NB4 (cell line): ENCODE measurements at places on chromosomes 6 and 20.

DNA sequence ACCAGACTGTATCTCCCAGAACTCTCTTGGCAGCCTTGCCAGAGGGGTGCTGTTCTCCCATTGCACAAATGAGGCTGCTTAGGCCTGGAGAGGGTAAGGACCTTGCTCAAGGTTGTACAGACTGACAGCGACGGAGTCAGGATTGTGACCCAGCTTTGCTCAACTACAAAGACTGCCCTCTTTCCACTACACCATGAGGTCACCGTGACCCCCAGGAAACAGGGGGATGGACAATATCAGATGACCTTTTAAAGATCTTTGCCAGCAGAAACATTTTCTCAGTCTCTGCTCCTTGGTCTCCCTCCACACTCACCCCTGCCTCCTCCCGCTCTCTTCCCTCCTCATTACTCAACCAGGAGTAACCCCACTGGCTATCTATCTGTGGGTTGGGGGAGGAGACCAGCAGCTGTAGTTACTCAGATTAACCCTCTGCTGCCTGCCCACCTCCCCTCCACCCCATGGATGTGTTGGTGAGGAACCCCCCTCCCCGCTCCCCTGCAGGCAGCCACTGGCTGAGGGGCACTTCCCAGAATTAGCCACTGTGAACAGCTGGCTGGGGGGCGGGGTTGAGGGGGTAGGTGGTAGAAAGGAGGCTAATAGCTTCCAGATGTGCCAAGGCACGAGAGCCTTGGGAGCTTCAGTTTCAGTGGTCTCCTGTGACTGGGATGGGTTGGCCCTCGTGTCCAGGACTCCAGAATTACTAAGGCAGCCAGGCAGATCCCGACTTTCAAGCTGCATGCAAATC lies 26.9 kb upstream of the MRPS18A start:
- peak; percentile 69 for DNase-seq

DNA sequence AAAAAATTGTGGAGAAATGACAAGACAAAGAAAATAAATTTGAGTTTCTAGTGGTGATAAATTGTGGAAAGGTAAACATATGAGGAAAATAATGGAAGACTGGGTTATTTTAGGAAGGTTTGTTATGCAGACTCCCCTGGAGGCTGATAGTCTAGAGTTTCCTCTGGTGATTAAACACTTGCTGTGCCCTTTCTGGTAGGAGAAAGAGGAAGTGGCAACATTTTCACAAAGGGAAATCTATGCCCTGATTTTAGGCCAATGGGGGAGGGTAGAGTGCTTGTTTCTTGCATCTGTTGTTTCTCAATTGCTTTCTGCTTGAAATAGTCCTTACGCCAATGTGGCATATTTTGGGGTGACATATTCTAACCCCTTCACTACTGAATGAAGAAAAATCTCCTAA lies 129.1 kb upstream of the DOK5 start:
- DNase-seq, result peak; percentile 40

GRCh38 chr20:16498526-16499253 lies 74.6 kb downstream of the KIF16B start:
- DNase-seq, result no peak

DNA sequence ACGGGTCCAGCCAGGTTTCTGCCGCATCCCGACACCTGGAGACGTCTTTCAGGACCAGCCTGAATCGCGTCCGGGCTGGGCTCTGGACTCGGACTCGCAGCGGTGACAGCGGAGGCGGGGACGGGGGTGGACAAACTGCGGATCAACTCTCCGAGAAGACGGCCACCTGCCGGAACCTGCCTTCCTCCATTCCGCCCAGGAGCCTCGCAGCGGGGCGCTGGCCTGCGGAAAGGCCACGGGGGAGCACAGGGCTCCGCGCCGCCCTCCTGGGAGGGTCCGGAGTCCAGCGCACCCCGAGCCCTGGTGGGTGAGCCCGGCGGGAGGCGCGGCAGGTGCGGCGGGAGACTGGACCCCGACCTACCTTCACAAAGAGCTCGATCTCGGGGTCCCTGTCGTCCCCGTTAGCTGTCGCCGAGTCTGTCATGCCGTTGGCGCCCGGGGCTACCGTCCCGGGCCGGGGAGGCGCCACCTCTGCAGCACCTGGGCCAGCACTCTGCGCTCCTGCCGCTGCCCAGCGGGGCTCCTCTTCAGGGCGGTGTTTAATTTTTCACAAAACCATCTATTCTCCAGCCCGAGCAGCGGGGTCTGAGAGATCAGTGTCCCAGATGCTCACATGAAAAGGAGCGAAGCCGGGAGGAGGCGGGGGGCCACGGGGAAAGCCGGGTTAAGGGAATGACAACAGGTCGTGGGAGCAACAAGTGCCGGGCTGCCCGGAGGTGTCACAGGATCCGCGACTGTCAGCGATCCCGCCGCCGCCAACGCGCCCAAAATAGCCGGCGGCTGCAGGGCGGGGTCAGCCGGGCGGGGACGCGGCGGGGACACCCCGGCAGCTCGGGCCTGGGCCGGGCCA lies at the start of gene CLIC5:
TSS of gene CLIC5 (minus strand) at position 742 of the 850 bp plus-strand sequence. CDS start at position 424, 318 bp downstream.
- no peak for DNase-seq

DNA sequence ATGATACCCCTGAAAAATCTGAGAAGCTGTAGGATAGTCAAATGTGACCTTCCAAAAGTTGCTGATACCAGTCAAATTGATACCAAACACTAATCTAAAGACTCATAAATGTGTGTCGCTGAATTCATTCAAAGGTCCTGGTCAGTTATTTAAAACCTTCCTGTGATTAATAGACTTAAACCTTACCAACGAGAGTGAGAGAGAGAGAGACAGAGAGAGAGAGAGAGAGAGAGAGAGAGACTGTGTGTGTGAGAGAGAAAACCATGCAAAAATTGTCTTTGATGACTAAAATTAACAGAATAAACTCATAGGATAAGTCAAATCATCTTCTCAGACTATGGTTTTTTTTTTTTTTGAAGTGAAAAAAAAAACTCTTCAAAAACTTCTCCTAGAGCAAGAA lies 370.9 kb upstream of the HS3ST5 start:
- no peak for DNase-seq

DNA sequence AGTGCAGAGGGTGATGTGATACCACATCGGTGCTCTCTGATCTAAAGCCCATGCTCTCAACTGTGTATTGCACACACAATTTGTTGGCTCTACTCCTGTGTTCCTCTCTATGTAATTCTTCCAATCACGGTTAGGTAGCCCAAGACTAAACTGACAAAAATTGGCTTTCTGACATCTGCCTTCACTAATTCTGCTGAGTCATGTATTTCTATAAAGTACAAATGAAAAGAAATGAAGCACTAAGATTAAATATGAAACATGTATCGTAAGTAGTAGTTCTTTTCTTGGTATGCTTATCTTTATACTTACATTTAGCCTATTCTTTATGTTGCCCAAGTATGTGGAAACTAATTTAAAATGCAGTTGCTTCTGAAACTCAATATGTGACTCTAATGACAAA lies 7.7 kb upstream of the MLIP start:
- no peak for DNase-seq

- DNase-seq, result no peak
Observed at GRCh38 chr6:159249752-159250151, 80.6 kb downstream of the FNDC1 start.

DNA sequence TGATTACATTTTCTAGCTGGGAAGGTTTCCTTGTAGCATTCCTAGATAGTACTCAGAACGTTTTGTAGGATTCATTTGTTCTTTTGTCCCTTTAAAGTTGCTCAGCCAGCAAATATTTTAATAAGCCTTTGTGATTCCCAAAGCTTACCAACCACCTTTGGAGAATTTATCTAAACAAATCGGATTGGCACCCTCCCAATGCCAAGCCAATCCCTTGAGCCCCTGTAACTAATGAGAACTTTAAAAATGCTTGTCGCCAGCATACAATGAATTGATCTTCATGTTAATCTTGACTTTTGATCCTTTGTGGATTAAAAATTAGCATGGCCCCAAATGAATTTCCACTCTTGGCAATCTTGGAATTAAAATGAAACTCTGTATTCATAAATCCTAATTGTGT lies 559.5 kb downstream of the UTRN start:
- no peak for DNase-seq

GRCh38 chr6:126781582-126781981 lies 336.9 kb upstream of the RSPO3 start:
- DNase-seq, result peak; percentile 4

GRCh38 chr20:57808264-57809070 lies 98.7 kb upstream of the PMEPA1 start:
- no peak for DNase-seq

- DNase-seq, result no peak
Observed at GRCh38 chr20:45552456-45552855, 5.3 kb upstream of the EPPIN start.

- DNase-seq, result peak; percentile 38
Observed at GRCh38 chr6:168221000-168221399, 98.6 kb downstream of the DACT2 start.

DNA sequence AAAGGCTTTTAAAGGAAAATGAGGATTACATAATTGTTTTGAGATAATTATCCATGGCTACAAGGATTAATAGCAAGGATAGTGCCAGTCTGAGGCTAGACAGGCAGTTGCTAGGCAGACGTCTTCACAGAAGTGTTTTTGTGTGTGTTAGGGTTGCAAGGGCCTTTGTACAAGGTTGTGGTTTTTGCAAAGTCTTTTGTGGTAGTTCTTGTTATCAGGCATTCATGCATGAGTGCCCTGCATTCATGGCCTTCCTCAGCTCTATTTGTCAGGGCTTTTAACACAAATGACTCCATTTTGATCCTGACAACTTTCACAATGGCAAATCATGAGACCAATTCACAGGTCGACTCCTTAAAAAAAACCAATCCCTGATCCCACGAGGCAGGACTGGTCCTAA lies 68.1 kb upstream of the TXNDC5 start:
- DNase-seq, result no peak

DNA sequence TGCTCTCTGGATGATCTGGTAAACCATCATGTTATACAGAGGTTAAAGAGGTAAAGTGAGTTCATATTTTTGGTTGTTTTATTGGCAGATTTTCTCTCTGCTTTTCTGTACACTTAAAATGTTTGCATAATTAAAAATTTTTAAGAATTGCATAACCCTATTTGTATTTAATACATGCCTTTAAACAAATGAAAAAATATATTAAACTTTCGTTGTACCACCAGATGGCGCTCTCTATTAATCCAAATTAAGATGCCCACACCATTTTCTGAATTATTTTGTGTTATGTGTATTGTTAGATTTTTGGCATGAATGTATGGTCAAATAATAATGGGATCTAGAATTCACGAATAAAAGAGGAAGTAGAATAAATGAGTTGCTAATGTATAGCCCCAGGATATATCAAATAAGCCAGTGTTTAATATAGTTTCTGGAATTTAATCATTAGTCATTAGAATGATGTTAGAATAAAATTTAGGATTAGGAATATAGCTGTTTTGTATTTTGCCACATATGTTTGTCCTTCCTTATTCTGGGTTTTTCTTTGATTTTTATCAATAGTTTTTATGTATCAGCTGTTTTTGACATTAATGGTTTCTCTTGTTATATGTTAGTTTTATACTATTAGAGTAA lies 38.9 kb downstream of the SMAP1 start:
- DNase-seq, result peak; percentile 63

- DNase-seq, result no peak
Observed at GRCh38 chr6:110358553-110359160, 508 bp upstream of the METTL24 start.

DNA sequence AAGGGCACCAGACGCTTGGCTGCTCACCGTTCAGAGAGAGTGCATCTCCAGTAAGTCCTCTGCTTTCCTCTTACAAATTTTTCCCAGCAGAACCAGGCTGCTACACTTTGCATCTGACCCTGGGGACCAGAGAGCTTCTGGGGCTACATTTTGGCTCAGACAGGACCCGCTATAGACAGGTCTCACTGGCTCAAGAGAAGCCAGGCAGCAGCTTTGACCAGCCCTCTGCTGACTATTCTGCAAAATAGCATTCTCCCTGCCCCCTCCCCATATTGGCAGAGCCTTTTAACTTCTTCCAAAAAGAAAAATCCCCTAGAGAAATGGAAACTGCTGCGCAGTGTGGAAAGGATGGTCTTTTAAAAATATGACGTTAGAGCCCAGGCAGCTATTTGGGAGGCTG lies 37.2 kb downstream of the CPXM1 start:
- no peak for DNase-seq

GRCh38 chr20:62236200-62236599 lies 2.1 kb upstream of the OSBPL2 start:
- no peak for DNase-seq

GRCh38 chr20:59783641-59784010 lies 149.8 kb downstream of the SYCP2 start:
- no peak for DNase-seq

DNA sequence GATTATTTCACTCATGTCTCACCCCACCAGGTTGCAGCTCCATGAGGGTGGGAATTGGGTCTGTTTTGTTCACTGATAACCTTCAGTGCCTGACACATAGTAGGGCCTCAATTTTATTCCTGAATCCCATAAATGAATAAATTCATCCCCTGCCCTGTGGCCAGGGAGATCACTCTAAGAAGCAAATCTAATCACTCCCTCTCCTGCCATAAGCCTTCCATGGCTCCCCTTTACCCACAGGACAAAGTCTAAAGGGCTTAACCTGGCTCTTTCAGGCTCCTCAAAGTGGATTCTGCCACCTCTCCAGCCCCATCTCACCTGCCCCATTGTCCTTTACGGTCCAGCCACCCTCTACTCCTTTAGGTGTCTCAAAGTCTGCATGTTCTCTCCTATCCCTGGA lies 141.8 kb upstream of the PTPN1 start:
- no peak for DNase-seq

- DNase-seq, result peak; percentile 78
Observed at GRCh38 chr6:167699141-167699931, 127.4 kb upstream of the AFDN start.

GRCh38 chr20:40895182-40895581 lies 133.4 kb upstream of the TOP1 start:
- no peak for DNase-seq

DNA sequence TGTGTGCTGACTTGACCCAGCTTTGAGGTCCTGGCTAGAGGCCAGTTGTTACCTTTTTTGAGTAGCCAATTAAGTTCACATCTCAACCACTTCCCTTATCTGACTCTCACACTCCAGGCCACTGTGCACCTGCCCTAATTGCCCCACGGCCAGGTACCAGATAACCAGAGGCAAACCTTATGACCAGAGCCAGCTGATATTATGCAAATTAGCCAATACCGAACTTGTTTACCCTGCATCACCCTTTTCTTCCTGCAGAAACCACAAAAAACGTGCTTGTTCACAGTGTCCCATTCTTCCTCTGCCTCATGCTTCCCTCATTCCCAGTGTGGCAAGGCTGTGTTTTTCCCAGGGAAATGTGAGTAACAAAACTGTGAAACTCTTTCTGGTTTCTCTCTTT lies 89.3 kb downstream of the HTR1B start:
- no peak for DNase-seq

DNA sequence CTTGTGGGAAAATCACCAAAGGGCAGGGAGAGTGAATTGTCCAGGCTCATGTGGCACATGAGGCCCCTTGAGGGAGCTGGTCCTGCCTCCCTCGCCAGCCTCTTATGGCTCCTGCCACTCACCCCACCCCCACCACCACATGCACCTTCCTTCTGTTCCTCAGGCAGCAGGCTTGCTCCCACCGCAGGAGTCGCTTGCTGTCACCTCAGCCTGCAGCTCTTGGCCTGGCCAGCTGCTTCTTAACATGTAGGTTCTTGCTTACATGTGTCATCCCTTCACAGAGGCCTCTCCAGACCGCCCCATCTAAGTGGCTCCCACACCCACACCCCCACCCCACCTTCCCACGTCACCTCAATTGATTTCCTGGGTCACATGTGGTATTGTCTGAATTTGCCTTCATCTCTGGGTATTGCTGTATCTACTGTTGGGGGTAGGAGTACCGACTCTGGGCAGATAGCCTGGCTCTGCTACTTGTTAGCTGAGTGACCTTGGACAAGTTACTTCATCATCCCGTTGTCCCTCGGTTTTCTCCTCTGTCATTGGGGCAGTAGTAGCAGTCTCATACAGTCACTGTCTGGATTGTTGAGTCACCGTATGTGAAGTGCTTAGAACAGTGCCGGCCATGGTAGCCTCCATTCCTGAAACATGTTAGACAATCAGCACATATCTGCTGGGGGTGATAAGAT lies 41.7 kb downstream of the SLC9A8 start:
- no peak for DNase-seq
